Activated CD4-positive, alpha-beta memory T cell treated with anti-CD3 and anti-CD28 coated beads for 36 hours (primary cell): ENCODE measurements at places on chromosomes 11 and 22. TPM values are rescaled to one million over a fixed set of nuclear protein-coding genes. Genes with fewer than 3 reads are reported as not detected.

Gene POU2AF1
- 28.3 TPM for total RNA-seq

Gene APBB1
- total RNA-seq: 55.3 TPM

Gene OTOG
- total RNA-seq: not detected

- H3K4me3 ChIP-seq: no peak overlapping the region
- H3K36me3 ChIP-seq: no peaks in the 10 kb centered on the region
- DNase-seq: no peak
These were observed 215.0 kb downstream of the ST3GAL4 start for GRCh38 chr11:126570489-126570888.

GRCh38 chr11:62664405-62665074 lies 470 bp downstream of the C11orf98 start:
- DNase-seq: peak; percentile 69
- H3K4me3 ChIP-seq: peak overlapping the region; percentile 98
- peaks cover 34% of the 10 kb centered on the region for H3K4me1 ChIP-seq
- H3K27me3 ChIP-seq: no peaks in the 10 kb centered on the region

- no peak overlapping the region for H3K27ac ChIP-seq
- H3K27me3 ChIP-seq: no peaks in the 10 kb centered on the region
- no peak overlapping the region for H3K4me3 ChIP-seq
- no peaks in the 10 kb centered on the region for H3K4me1 ChIP-seq
- no peak for DNase-seq
These were observed 43.9 kb upstream of the GRIK4 start for GRCh38 chr11:120467627-120468026.

DNA sequence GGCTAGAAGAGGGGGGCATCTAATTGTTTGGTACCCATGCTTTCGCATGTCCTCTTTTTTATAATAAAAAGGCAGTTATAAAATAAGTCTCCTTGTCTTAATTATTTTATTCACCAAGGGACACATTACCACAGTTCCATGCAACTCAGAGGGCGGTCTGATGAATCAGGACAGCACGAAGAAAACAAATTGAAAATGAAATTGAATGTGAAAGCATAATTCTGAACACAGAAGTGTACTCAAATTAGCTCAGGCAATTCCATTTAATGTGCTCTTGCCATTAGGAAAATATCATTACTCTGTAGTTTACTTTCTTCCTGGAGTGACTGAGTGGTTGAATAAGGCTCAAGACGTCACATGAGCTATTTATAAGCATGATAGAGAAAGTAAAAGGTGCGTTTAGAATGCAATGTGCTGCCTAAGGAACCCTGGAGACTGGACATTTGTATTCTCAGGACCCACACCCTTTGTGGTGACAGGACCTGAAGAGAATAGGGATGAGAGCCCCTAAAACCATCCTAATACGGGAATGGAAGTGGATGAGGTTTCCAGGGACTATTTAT lies 59.6 kb downstream of the MTNR1B start:
- H3K36me3 ChIP-seq: no peaks in the 10 kb centered on the region
- DNase-seq: no peak
- no peak overlapping the region for H3K4me3 ChIP-seq
- H3K4me1 ChIP-seq: peaks cover 5% of the 10 kb centered on the region
